ENCODE measurements at places on chromosomes 5 and 9.

DNA sequence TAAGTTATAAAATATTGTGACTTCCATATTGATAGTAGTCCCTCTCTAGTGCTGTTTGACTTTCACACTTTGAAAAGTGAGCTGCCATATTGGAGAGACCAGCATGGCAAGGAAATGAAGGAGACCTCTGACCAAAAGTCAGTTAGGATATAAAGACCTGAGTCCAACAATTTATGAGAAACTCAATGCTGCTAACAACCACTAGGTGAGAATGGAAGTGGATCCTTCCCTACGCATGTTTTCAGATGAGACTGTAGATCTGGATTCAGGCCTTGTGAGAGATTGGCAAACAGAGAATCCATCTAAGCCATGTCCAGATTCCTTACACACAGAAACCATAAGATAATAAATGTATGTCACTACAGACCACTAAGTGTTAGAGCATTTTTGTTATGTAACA, 81.6 kb downstream of the CTNND2 start:
- no peak for DNase-seq

DNA sequence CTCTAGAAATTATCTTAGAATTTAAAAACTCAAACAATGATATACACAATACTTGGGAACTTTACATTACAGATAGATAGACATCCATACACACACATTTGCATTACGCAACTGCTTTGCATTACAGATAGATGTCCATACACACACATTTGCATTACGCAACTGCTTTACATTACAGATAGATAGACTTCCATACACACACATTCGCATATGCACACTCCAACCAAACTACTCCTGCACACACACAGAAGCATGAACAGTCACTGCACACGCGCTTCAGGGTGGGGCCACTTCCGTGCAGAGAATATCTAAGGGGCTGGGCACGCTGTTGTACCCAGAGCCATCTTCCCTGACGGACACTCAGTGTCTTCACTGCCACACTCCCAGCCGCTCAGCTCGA, 7.9 kb upstream of the ADAMTS16 start:
- DNase-seq, result no peak

DNA sequence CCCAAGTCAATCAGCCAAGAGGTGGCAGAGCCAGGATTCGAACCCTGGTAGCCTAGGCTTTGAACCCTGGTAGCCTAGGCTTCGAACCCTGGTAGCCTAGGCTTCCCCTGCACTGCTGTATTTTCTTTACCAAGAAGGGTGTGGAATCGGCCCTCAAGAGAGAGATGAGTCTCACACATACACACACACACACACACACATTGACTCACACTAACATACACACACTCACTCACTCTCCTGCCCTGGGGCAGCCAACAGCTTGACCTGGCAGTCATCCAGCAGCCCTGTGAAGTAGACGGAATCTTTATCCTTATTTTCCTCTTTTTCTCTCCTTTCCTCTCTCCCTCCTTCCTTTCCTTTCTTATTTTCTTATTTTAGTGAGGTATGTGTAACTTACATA, 55.4 kb upstream of the RPL26L1 start:
- DNase-seq, result no peak

DNA sequence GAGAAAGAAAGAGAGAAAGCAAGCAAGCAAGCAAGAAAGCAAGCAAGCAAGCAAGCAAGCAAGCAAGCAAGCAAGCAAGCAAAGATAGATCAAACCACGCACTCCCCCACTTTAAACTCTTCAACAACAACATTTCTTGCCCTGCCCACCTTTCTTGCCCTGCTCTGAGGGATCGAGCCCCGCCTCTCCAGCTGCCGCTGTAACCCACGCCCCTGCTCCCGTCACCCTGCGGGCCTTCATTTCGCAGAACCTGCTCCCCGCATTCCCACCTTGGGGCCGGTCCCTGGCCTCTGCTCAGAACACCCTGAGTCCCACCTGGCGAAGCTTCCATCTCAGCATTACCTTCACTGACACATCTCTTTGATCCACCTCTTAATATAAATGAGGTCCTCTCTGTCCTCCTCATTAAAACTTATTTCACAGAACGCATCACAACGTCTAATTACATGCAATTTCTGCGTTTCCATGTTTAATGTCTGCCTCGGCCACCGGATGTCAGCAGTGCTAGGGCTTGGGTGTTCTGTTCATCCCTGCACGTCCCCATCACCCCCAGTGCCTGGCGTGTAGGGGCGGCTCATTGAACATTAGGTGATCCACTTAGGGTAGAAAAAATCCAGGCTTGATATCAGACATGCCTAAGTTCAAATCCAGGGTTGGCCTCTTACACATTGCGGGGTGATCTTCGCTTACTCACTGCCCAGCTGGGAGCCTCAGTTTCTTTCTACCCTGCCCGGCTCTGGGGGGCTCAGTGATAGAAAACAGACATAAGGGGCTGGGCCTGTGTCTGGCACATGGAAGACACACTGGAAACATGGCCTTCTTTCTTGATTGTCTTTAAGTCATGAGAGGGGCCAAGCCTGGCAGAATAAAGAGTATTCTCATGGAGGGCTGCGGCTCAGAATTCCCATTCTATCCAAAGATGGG, 187.6 kb downstream of the DAB2IP start:
- no peak for DNase-seq

GRCh38 chr9:84141741-84142370, 161.3 kb downstream of the RMI1 start:
- no peak for DNase-seq

- no peak for DNase-seq
Measured at GRCh38 chr5:132221781-132222648, 5.6 kb downstream of the P4HA2 start.

- DNase-seq, result no peak
Measured at GRCh38 chr5:56269216-56269927, 36.2 kb upstream of the ANKRD55 start.

DNA sequence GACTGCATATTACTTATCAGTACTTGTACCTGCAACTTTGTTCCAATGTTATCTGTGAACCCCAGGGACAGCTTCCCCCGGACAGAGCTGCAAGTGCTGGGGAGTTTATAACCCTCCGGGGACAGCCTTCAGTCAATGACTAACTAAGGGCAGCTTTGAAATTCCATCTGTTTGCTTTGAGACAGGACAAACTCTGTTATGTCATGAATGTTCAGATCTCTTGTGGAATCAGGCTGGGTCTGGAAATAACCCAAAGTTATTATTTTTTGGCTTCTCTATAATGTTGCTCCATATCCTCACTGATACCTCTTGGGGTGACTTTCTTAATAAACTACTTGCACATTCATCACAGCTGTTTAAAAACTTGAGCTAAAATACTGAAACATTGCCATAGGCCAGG, 617.5 kb upstream of the TLE4 start:
- DNase-seq, result no peak

GRCh38 chr5:17720071-17720470, 85.8 kb downstream of the TAF11L14 start:
- no peak for DNase-seq

- no peak for DNase-seq
Measured at GRCh38 chr5:133405275-133406034, 206.9 kb downstream of the FSTL4 start.

DNA sequence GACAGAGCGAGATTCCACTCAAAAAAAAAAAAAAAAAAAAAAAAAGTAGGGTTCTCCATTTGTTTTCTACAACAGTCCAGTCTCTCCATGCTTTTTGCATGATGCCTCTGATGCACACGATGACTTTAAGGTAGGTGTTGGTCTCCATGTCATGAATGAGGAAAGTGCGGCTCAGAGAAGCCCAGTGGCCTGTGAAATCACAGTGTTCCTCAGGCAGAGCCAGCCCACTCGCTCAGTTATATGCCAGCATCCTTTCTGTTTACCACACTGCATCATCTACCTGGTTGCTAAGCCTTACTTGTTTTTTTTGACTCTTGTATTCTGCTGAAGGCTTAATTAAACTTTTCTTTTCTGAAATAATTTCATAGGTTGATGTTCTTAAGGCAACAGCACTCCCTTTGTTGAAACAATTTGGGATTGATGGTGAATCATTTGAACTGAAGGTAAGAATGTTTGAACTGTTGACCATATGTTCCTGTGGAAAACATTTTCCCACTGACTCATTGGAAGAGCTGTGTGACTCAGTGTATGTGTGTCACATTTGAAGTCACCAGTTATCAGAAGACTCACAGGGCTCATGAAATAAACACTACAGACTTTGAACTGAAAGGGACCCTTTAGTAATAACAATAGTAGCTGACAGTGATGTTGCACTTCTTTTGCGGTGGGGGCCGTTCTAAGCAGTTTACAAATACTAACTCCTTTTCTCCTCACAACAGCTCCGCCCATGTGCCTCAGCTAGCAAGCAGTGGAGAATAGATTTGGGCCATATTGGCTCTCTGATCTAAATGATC, 40.2 kb downstream of the RCL1 start:
- no peak for DNase-seq

DNA sequence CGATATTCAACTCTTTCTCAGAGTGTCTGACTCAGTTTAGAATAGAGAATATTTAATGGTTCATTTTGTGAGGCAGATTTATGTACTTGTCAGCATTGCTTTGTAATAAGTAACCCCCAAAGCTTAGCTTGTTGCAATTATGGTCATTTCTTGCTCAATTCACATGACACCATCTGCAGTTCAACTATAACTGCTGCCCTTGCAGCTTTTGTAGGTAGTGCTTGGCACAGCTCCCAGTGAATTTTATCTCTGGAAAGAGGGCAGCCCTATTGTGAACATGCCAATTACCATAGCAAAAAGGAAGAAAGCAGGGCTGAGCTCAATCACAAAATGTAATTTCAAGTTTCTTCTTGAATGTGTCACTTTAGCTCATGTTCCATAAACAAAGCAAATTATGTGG, 1587.7 kb upstream of the ACO1 start:
- DNase-seq, result no peak

Data from activated gamma-delta T cell treated with anti-CD3 and anti-CD28 coated beads, Interleukin-2, amount 50 U/mL, for 16 hours (primary cell).